AG09319 (cell line): ENCODE measurements at places on chromosomes 5 and 9.

DNA sequence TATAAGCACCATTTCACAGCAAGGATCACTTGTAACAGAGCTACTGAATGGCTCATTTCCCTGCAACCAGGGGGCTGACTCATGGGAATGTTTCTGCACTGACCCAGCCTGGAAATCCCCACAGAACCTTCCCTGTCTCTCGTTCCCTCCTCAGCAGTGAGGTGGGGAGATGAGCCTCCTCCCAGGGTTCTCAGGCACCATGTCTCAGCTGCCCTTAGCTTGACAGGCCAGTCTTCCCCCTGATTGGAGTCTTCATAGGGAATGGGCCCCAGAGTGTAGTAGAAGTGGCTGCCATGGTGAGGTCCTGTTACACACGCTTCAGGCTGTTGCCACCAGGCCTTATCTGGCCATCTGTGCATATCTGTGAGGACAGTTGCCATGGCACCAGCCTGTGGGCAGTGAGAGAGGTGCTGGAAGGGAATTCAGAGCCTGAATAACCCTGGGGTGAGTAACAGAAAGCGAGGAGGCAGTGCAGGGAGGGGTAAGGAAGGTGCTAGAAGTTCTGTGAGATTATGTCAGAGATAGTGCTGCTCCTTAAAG lies 324.4 kb downstream of the ENC1 start:
- DNase-seq = peak; percentile 64

DNA sequence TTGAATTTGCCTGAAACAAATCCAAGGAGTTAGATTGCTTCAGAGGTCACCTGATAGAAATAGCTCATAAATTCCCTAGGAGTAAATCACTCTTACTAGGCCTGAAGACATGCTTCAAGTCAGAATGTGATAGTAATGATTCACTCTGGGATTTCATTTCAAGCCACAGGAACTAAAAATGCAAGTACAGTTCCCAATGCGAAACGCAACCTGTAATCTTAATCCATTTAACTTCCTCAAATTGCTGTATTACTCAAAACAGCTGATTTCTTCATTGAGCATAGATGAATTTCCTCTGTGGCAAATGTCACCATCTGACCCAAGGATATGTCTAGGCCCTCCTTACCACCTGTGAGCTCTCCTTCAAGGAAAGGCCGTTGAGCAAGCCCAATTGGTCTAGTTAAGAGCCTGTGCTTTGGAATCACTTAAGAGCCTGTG lies 32.1 kb upstream of the IL6ST start:
- peak; percentile 84 for DNase-seq

- DNase-seq = no peak
Measured at GRCh38 chr5:59299006-59299405, 594.5 kb downstream of the PDE4D start.

- no peak for DNase-seq
Measured at GRCh38 chr9:138099803-138100598, 222.4 kb downstream of the CACNA1B start.

- no peak for DNase-seq
Measured at GRCh38 chr9:96408409-96409280, 9.5 kb downstream of the ZNF367 start.

- DNase-seq = no peak
Measured at GRCh38 chr9:89558948-89559347, 45.9 kb upstream of the GADD45G start.
